Foreskin keratinocyte (primary cell): ENCODE measurements at places on chromosomes 12 and 14.

DNA sequence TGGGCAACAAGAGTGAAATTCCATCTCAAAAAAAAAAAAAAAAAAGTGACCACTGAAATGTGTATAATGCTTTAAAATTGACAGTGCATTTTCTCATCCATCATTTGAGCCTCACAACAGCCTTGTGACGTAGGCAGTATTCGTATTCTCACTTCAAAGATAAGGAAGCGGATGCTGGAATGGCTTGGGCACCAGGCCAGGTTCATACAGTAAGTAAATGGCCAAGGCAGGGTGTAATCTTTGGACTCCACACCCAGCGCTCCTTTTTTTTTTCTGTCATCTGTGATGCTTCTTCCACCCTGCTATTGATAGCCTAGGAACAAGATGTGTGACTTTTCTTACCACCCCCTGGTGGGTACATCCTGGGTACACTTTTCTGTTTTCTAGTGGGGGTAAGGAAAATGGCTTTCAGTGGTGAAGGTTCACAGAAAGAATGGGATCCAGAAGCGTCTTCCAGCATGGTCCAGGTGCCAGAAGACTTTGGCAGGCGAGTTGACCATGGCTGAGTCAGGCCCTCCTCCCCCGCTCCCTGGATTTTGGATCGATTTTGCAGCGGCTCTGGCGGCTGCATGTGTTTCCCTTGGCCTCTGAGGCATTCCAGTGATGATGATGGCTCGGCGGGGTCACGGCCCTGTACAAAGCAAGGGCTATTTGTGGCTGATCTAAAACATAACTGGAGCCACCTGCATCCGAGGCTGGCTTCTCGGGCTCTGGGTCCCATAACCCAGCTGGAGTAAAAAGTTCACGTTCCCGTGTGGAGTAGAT is 110.6 kb downstream of the CACNA1C start:
- no peak for DNase-seq

DNA sequence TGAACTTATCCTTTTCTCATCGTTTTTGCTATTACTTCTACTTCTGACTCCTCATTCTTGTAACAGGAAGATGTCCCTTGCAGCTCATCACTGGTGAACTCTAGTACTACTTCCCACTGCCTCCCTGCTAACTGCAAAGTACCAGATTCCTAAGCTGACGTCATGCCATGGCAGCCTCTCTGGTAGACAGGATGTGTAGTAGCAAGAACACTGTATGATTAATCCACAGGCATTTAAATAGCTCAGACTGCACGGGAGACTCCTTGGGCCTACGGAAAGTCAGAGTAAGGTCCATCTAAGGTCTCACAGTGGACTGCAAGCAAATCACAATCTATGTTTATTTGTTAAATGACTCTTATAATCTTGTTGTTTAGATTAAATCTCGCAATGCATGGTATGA is 43.5 kb downstream of the DNAI7 start:
- DNase-seq = peak; percentile 80

DNA sequence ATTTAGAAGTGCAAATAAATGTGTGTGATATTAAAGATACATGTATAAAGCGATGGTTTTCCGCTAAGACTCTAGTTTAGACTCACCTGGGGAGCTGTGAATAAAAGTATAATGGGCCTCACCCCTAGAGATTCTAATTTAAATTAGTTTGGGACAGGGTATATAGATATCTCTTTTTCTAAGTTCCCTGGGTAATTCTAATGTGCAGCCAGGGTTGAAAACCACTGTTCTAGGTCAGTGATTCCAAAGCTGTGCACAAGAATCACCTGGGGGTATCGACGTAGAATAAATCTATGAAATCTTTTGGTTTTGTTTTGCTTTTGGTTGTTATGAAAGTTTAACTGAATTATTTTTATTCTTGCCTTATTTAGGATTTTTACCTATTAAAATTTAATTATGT is 302.1 kb downstream of the KCNH5 start:
- DNase-seq = no peak

DNA sequence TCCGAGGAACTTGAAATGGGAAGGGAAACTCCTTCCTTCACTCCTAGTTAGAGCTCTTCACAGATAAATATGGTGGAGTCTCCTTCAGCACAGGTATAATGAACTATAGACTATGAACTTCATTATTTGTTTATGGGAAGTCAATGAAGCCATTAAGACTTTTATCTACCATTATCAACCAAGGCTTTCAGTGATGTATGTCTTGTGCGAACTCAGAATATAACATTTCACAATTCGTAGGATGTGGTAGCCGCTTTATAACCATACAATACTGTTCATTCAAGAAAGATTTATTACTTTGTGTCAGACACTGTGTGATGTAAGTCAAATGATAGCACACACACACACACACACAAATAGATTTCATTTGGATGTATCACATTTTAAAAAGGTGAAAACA is 24.8 kb upstream of the ETNK1 start:
- no peak for DNase-seq

DNA sequence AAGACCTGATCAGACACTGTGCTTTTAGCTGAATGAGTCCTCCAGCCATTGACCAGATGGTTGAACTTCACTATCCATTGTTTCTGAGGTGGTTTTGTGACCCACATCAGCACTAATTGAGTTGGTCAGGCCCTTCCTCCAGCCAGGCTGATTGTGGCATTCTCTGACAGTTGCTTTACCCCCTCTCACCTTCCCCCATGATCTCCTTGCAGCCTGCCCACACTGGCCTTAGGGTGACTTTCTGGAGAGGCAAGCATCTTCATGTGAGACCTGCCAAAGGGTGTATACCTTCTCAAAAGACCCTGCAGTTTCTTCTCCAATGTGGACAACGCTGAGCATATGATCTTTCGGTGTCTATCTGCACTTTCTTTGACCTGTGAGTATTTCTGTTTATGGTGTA is 83.9 kb downstream of the GPATCH2L start:
- no peak for DNase-seq

DNA sequence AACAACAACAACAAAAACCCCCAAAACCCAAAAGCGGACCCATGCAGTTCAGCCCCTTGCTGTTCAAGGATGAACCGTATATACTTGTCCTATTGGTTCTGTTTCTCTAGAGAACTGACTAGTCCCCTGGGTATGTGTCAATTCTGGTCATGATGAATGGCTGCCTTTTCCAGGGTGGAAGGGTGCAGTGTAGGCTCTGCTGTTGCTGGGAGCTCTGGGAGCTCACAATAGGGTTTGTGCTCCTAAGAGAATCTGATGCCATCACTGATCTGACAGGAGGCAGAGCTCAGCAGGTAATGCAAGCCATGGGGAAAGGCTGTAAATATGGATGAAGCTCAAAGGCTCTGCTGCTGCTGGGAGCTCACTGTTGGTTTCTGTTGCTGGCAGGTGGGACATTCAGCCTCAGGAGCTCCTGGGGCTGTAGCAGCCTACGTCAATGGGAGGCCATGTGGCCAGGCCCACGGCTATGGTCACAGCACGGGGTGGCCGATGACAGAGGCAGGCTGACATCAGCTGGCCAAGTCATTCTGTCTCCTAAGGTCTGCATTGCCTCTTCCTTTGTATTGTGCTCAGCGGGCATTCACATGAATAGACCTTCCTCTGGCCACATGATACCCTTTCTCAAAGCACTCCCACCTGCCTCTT is 37.9 kb downstream of the DLK1 start:
- DNase-seq = no peak

- no peak for DNase-seq
Observed at GRCh38 chr12:116563262-116563661, 4.1 kb downstream of the MAP1LC3B2 start.

DNA sequence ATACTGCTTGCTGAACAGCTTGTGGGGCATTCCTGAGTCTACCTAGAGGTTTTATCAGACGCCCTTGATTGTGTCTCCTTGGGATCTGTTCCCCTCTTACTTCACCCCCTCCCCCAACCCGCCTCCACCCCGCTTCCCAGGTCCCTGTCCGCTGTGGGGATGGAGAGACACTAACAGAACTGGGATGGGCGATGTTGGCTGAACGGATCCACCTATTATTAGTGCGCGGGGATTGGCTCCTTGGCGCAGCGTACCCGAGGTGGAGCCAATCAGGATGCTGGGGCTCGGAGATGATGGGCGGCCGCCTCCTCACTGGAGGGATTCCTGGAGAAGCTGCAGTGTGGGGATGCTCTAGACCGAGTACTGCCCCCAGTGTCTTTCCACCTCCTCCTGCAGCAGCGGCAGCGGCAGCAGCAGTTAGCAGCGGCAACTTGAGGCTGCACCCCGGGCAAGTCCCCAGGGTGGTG is at the start of gene SYT1:
Gene SYT1 (plus strand): TSS at position 372 of the 467 bp plus-strand sequence.
- DNase-seq = peak; percentile 89

- no peak for DNase-seq
Observed at GRCh38 chr14:95478818-95479217, 37.6 kb downstream of the SYNE3 start.

GRCh38 chr14:80805136-80805535 is 136.4 kb downstream of the CEP128 start:
- DNase-seq = no peak

DNA sequence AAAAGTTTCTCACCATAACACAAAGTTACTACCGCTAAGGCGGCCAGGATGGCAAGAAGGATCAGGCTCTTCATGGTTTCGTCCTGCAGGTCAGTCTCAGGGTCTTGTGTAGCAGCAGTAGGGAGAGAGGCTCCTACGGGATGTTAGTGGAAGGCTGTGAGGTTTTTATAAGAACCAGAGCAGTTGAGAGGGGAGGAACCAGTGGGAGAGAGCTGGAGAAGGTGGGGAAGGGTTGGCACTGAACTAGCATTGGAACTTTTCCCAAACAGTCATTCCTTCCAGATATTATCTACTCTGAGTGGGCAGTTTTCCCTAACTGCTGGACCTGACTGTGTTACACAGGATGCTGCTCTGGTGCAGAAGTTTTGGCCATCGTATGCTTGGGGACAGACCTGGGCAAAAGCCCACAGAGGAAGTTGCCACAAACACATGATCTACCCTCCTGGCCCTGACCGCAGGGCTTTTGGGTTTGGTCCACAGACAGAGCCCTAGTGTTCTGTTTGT is at the start of gene MGP:
Gene MGP (minus strand): TSS at position 137 of the 504 bp plus-strand sequence. CDS start 63 bp downstream, at position 74.
- DNase-seq = no peak

DNA sequence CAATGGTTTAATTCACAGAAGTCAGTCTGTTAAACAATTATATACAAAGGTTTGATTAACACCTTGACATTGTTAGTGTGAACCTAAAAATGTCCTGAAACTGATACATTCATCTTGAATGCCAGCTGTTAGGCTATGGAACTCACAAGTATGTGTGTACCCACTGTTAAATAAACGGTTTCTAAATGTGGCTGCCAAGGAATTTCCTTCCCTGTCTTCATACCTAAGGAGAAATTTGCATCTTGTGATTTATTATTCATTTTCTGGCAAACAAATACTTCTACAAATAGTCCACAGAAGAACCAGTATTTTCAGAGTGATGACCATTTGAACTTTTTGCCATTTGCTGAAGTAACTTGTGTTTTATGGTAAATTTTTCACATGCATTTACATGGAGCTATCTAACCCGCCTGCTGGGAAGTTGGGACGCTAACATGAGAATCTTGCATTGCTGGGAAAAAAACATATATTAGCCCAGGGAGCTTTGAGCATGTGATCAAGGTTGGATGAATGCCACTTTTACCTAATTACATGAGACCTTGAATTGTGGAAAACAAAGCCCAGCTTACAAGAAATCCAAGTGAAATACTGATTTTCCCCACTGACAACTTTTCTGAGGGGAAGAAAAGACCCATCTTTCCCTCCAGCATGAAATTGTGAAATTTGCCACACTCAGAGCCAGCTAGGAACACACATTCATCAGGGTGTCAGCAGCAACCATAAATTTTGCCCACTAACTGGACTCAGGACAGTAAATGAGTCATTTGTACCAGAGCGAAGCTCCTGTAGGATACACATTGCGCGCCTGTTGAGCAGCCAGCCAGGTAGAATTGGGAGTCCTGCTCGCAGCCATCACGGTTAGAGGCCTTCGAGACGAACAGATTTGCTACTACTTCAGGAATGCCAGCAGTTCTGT is 118.0 kb downstream of the KICS2 start:
- DNase-seq = peak; percentile 74

- peak; percentile 32 for DNase-seq
Observed at GRCh38 chr14:53325176-53325806, 172.2 kb upstream of the DDHD1 start.

GRCh38 chr12:89690925-89691324 is 17.7 kb downstream of the ATP2B1 start:
- no peak for DNase-seq

- peak; percentile 97 for DNase-seq
Observed at GRCh38 chr12:116813271-116814041, 67.8 kb downstream of the HRK start.

DNA sequence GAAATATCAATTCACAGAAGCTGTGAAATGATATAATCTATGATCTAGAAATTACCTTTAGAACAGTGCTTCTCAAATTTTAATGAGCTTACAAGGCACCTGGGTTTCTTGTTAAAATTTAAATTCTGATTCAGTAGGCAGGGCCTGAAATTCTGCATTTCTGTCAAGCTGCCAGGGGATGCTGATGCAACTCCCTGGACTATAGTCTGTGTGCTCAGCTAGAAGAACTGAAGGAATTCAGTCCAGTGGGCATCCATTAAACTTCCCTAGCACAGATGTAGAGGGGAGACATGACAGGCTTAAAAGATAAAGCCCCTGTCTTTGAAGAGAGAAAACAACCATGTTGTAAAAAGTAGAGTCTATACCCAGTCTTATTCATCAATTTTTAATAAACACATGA is 441.8 kb downstream of the TMTC2 start:
- no peak for DNase-seq

GRCh38 chr14:60760644-60761364 is 26.2 kb downstream of the MNAT1 start:
- DNase-seq = peak; percentile 90

DNA sequence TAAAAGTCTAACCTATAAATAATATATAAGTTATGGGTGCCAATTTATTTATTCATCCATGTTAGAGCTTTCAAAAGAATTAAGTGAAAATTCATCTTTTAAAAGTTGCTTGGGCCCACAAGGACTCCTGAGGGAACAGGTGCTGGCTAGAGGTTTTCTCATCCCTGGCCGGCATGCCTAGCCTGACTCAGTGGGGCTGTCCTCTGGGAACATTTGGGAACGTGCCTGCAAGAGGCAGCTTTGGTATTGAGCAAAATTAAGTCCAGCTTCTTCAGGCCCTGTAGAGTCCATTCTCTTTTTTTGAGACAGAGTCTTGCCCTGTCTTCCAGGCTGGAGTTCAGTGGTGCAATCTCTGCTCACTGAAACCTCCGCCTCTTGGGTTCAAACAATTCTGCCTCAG is 44.7 kb downstream of the SPTB start:
- DNase-seq = no peak
